Stimulated activated CD8-positive, alpha-beta memory T cell treated with anti-CD3 and anti-CD28 coated beads, Interleukin-15, amount 100 ng/mL, for 4 hours (primary cell): ENCODE measurements at places on chromosomes 2 and 18.

GRCh38 chr2:9703701-9704221 is 73.0 kb upstream of the YWHAQ start:
- DNase-seq = no peak

DNA sequence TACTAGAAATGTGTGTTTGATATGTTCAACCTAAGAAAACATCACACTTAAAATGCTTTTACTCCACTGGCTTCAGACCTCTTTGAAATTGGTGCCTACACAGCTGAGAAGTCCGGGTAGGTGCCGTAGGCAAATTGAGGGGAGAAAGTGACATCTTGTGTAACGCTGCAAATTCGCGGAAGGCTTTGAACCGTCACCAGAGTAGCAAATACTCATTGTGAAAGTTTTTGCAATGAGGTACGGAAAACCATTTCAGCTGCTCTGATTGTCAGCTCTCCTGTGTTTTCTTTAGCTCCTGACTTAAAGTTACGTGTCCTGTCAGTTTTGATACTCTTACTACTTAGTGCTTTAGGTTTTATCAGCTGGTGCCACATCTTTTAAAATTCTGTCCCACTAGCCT is 224.5 kb downstream of the FAM210A start:
- no peak for DNase-seq

- no peak for DNase-seq
Observed at GRCh38 chr18:45836242-45837205, 11.0 kb downstream of the SIGLEC15 start.

- no peak for DNase-seq
Observed at GRCh38 chr18:54269893-54270844, 852 bp downstream of the POLI start.

DNA sequence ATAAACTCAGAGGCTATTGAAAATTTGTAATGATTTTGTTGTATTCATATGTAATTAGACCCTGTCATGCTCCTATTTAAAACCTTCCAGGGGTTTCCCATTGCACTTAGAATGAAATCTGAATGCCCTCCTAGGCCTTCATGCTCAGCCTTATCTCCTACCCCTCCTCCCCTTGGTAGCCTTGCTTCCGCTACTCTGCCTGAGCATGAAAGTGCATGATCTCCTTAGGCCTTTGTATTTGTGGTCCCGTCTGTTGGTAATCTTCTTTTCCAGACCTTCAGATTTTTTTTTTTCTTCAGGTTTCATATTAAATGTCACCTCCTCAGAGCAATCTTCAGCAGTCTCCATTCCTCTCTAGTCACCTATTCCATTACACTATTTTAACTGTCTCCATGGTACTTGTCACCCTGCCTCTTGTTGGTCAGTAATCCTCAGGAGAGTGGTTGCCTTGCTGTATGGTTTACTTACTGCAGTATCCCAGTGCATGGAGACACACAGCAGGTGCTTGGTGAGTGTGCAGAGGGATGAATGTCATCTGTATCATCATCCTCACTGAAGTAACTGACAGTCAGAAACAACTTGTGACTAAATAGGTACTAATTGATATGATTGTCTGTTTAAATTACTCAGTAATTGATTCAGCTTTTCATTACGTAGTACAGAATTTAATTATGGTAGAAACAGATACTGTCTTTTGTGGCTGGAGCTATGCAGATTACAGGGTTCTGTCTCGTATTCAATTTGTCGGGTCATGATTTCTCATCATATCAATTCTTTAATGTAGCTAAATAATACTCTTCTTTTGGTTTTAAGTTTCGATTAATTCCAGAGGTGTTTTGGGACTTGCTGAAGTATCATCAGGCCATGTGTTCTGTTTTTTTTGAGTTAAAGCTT is 63.9 kb downstream of the PHLPP1 start:
- DNase-seq = no peak
